Esophagus squamous epithelium (tissue), 5 donors: ENCODE measurements at places on chromosomes 1 and 21.

DNA sequence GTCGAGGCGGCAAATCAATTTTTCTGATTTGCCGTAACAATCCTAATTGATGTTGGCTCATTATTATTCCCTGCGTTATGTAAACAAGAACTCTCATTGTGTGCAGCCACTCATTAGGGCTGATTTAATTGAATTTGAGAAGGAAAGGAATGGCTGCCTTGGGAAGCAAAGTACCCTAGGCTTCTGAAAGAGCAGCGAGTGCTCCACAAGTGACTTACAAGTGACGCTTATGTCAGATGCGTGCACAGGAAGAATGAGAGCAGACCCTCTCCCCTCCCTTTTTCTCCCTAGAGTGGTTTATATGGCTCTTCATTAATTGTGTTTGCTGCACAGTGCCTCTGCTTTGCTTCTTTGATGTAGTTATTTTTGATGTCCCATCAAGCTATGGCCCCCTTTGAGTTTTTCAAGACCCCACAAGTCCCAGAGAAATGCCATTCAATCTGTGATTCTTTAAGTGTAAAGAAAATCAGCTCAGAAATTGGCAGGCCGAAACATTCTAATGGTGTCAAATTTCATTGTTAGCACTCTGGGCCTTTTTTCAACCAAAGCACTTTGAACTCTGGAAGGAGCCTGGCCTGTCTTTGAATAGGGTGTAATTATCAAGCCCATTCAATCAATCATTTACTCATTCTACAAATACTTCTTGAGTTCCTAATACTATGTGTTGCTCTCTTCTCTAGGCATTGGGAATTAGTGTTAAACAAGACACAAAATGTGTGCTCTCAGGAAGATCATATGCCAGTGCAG, 86.8 kb upstream of the VAV3 start:
- no peak for DNase-seq

DNA sequence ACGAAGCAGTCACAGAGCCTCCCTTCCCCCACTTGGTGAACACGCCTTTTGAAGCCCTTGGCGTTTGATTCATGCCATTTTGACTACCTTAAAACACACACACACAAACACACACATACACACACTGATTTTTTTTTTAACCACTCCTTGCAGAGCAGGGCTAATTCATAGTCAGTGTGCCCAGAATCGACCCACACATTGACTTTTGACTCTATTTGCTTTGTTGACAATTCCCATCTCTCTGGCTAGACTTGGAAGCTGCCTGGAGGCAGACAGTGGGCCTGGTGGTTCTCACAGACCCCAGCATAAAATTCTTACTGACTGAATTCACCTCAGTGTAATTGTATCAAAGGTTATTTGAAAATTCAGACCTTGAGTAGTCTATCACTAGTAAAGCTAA, 30.3 kb downstream of the CAPN8 start:
- DNase-seq: no peak

- no peak for DNase-seq
These were observed 20.7 kb downstream of the IGSF21 start for GRCh38 chr1:18128298-18128697.

GRCh38 chr21:41418956-41419680, 6.9 kb upstream of the MX1 start:
- DNase-seq: no peak

DNA sequence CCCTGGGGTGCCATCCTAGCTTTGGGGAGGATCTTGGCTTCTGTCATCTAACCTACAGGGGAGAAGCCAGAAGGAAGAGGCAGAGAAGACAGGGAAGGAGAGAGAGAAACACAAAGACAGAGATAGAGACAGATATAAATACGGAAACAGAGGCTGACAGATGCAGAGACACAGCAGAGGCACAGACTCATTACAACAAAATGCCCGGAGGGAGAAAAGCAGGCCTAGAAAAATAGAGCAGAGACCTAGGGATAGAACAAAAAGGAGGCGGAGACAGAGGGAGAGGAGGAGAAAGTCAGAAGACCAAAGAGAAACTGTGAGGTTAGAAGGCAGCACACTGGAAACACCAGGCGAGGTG, 1.9 kb downstream of the PEAR1 start:
- DNase-seq: no peak

GRCh38 chr1:177256153-177257075, 85.7 kb downstream of the BRINP2 start:
- no peak for DNase-seq

- DNase-seq: no peak
These were observed 35.0 kb downstream of the ATP5PO start for GRCh38 chr21:33880626-33881025.

- DNase-seq: no peak
These were observed 38.6 kb downstream of the EIF2B3 start for GRCh38 chr1:44947774-44948311.

DNA sequence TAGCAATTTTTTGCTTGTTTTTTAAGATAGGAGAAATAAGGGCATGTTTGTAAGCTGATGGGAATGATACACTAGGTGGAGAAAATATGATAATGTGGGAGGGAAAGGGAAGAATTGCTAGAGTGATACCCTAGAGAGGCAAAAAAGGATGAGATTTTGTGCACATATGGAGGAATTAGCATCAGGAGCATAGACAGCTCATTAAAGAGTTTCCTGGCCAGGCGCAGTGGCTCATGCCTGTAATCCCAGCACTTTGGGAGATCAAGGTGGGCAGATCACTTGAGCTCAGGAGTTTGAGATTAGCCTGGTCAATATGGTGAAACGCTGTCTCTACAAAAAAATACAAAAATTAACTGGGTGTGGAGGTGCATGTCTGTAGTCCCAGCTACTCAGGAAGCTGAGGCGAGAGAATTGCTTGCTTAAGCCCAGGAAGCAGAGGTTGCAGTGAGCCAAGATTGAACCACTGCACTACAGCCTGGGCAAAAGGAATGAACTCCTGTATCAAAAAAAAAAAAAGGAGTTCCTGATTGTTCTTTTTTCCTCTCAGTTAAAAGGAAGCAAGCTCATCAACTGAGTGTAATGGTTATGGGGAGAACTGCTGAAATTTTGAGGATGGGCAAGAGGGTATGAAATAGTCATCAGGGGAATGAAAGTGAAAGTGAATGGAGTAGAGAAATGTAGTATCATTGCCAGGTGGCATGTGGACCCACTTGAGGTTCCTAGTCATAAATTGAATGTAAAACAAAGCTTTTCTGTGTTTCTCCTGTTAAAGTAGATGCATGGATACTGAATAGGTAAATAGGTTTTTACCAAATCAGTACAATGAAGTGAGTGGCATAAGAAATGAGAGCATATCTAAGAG, 35.5 kb downstream of the SH3GLB1 start:
- no peak for DNase-seq

DNA sequence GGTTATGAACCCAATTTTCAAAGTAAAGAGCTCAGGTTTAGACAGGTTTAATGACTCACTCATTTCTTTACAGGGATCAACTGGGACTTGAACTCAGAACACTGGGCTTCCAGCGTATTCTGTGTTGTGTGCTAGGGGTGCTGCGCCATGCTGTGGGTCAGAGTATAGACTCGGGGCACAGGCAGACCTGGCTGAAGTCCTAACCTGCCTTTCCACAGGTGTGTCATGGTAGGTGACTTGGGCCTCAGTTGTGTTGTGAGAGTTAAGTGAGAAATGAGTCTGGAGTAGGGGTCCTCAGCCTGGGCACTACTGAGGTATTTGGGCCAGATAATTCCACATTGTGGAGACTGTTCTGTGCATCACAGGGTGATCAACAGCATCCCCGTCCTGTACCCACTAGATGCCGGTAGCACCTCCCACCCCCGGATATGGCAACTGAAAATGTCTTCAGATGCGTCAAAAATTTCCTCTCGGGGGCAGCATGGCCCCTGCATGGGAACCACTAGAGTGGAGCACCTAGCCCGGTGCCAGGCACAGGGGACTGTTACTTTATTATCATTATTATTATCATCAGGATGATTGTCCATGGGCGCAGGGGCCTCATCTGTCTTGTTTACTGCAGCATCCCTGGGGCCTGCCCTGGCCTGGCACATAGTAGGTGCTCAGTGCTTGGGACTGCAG, 575.5 kb downstream of the PTPRU start:
- DNase-seq: no peak

DNA sequence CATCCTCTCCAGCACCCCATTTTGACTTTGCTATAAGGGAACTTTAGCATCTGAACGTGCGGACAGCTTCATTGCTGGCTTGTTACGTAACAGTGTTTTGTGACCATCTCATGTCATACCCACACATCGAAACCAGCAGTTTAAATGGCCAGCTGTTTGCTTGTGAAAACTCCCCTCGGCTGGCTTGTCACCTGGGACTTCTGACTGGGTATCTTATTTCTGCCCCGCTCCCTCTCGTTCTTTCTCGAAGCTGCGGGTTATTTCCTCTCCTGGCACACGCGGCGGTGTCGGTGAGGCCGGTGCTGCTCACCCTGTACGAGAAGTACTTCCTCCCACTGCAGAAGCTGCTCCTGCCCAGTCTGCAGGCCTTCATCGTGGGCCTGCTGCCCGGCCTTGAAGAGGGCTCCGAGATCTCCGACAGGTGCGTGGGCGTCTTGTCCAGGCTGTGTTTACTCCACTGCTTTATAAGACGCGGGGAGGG, 43.5 kb downstream of the DOP1B start:
- DNase-seq: no peak

- DNase-seq: no peak
These were observed 25.1 kb downstream of the ATP8B2 start for GRCh38 chr1:154350383-154350782.

- DNase-seq: no peak
These were observed 1.2 kb upstream of the H6PD start for GRCh38 chr1:9233241-9233941.

DNA sequence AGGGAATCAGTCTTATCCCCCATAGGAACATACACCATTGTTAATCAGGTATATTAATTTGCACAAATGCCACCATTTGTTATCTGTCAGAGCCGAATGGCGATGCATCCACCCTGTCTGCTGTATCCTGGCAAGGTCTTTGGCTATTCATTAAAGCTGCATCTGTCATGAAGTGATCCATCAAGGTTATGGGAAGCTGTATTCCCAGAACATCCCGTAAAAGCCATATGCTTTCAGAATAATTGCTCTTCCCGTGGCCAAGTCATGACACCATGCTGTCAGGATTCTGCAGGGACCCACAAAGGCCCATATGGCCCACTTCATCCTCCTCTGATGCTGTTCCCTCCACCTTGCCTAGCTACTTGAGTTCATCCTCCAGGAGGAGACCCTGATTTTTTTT, 103.9 kb downstream of the RAVER2 start:
- no peak for DNase-seq

DNA sequence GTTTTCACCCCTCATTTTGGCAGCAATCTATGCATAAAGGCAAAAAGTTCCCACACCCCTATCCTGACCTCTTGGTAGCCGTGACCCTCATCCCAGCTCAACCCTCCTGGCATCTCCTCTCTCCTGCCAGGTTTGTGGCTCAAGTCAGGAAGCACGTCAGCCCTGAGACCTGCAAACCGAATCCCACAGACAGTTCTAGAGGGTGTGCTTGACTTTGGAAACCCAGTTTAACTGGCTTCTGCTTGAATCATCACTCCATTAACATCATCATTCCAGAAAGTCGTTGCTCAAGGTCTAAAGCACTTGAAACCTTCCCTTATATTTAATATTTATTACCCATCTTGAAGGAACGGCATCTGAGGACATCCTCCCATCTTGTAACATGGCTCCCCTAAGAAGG, 133.4 kb upstream of the ERG start:
- no peak for DNase-seq

DNA sequence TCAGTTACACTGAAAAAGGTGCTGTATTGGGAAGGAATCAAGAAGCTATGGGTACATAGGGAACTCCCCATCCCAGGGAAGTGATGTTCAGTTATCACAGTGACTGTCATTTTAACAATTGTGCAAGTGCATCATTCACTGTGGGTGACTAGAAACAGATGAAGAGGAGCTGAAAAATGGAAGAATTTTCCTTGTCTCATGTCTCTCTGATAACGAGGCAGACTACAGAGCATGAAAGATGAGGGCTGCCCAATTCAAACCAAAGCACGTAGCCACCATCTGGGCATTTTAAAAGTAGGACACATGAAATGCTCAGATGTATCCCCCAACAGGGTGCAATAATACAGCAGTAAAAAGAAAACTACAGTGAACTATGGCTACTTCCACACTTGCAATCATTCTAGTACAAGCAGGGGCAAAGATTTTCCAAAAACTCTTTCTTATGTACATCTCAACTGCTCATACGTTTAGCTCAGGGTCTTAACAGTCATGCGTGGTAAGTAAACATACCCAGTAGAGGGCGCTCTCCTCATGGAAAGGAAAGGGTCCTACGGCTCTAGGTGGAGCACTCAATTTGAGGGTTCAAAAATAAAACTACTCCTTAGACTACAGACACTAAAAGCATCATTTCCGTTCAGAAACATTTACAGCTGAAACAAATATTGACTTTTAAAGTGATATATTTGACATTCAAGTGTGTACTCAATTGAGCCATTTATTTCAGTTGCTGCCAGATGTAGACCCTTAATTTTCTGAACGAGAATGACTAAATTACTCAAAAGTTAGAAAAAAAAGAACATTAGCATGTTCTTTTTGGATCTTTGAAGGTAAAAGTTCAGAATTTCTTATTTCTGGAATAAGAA, 143.2 kb downstream of the KCTD3 start:
- DNase-seq: no peak

GRCh38 chr1:212664409-212665199, 35.0 kb downstream of the BATF3 start:
- no peak for DNase-seq

DNA sequence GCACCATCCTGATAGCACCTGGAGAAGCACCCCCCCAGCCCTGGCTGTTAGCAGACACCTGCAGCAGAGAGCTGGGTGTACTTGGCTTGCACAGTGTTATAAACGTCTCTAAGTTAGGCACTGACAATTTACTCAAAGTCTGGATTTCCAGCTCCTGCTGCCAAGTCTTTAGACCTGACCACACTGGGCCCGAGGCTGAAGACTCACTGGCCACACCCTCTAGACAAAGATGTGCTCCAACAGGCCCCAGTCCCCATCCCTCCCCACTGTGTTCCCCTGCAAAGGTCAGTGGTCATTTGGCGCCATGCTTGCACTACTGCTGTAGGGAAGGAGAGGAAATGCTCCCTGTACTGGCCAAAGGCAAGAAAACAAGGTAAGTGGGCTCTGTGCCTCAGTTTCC, 31.1 kb downstream of the PADI6 start:
- no peak for DNase-seq

- no peak for DNase-seq
These were observed 32.7 kb downstream of the SUSD4 start for GRCh38 chr1:223331301-223331700.

DNA sequence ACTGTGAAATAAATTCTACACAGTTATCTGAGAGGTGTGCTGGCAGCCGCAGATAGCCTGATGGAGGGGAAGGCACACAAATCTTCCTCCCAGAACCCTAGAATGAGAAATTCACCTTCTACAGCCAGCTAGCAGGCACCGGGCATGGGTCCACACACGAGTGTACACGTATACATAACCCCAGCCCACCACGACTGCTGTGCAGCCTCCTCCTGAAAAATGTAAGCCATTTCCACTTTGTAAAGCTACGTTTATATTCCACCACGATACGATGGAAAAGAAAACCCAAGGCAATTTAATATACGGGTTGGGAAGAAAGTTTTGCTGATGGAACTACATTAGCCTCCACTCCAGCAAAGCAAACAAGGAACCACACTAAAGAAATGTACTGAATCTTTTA, 1.8 kb downstream of the BTG3 start:
- no peak for DNase-seq

GRCh38 chr1:87449348-87449963, 120.8 kb downstream of the LMO4 start:
- DNase-seq: peak; percentile 19

- DNase-seq: no peak
These were observed 40.6 kb upstream of the LRP8 start for GRCh38 chr1:53368314-53369033.
